ENCODE measurements at places on chromosomes 2 and 18.

- DNase-seq, result no peak
Measured at GRCh38 chr18:12306752-12307700, 1.0 kb upstream of the TUBB6 start.

GRCh38 chr2:108835040-108835439 lies 48.5 kb downstream of the CCDC138 start:
- no peak for DNase-seq

DNA sequence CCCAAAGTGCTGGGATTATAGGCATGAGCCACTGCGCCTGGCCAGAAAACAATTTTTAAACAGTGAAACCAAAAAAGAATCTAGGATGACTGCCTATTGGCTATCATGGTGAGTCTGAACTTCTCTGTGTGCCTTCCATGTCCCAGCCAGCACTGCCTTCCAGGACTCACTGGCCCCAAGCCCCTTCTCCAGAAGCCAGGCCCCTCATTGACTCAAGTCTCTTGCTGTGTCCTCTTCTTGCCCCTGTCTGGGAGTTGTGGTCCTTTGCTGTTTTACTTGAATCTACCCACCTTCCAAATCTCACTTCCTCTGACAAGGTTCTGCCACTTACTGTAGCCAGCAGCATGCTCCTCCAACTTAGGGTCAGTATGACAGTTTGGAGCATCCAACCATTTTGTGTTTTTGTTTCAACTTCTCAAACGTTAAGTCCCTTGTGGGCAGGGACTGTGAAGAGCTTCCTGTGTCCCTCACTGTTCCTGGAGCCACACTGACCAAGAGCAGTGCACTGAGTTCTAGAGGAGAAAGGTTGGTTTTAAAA lies 41.7 kb downstream of the ST3GAL5 start:
- DNase-seq, result no peak

- DNase-seq, result peak; percentile 19
Measured at GRCh38 chr2:216057688-216058193, 23.9 kb downstream of the PECR start.

- DNase-seq, result no peak
Measured at GRCh38 chr2:64029116-64029665, 10.0 kb upstream of the VPS54 start.

DNA sequence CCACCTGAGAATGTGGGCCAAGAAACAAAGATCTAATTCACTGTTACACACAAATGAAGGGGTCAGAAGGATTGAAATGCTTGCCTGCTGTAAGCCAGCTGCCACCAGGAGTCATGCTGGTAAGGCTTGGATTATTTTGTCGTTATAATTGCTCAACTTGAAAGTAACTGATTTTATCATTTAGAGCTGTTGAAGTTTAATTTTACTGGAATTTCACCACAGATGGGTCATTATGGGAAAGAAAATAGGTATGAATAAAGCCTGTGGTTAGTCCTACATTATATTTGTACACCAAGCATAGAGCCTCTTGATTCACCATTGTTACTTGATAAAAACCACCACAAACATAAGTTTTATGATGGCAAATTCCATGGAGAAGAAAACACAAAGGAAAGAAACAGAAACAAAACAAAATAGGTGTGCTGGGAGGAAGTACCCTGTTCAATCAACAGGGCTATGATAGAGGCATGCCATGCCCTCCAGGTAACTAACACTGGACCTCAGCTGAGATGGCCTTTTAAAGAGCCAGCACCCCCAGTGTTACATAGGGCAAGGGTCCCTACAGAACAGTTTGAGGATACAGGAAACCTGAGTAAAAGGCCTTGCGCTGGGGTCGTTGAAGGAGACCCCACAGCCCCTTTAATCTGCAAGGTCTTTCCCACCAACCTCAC lies 3.0 kb downstream of the CLEC4F start:
- DNase-seq, result no peak

DNA sequence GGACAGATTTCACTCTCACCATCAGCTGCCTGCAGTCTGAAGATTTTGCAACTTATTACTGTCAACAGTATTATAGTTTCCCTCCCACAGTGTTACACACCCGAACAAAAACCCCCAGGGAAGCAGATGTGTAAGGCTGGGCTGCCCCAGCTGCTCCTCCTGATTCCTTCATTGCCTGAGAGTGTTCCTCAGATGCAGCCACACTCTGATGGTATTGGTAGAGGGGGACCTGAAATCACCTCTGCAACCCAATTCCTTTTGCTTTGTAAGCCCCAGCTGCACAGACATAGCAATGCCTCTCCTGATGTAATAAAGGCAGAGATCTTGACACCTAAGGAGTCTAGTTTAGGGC lies 1529.8 kb downstream of the RPIA start:
- no peak for DNase-seq

Data from activated CD8-positive, alpha-beta memory T cell treated with anti-CD3 and anti-CD28 coated beads for 48 hours (primary cell).